Natural killer cell treated with Interleukin-12 subunit alpha and Interleukin-12 subunit beta and Interleukin-15 and Interleukin-18, amount 100 ng/mL, for 72 hours (primary cell): ENCODE measurements at places on chromosomes 12 and 14. TPM values are rescaled to one million over a fixed set of nuclear protein-coding genes. Genes with fewer than 3 reads are reported as not detected.

RSRC2 gene
- total RNA-seq: 93.7 TPM

GRCh38 chr14:33781236-33781635, 169.6 kb downstream of the EGLN3 start:
- no peak for DNase-seq

- no peak for DNase-seq
Observed at GRCh38 chr12:67826148-67826547, 163.1 kb upstream of the IFNG-AS1 start.

DNA sequence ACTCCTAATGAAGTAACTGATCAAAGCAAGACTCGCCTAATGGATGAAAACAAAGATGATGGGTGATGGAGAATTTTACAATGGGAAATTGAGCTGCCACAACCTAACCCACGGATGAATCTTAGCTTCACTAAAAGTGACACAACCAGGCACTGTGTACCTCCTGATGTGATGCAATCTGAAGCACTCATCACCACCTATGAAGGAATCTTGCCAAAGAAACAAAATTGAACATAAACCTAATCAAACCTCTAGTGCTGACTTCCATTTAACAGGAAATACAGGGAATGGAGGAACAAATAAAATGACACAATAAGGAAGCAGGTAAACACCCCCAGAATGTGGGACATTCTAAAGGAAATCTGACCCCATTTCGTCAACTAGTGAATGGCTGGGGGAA, 13.3 kb upstream of the RARG start:
- no peak for DNase-seq

GRCh38 chr12:12864243-12864642, 27.1 kb upstream of the GPRC5A start:
- no peak for DNase-seq
